Foreskin melanocyte (primary cell): ENCODE measurements at places on chromosomes 1 and 21.

DNA sequence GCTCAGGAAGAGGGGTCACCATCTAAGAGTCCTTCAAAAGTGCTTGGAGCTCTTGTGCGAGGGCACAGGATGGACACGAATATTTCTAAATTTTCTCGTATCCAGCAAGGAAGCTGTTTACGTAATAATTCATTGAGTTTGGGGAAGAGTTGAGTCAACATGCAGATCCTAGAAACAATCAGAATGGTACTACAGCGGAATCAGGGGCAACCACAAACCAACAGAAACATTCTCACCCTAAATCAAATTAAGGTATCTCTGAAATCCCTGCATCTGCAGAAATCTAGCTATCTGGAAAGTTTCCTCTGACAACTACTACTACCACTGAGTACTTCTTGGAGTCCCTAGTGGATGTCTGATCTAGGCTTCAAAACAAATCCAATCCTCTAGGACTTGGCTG lies 352.4 kb downstream of the LTN1 start:
- no peak for DNase-seq

DNA sequence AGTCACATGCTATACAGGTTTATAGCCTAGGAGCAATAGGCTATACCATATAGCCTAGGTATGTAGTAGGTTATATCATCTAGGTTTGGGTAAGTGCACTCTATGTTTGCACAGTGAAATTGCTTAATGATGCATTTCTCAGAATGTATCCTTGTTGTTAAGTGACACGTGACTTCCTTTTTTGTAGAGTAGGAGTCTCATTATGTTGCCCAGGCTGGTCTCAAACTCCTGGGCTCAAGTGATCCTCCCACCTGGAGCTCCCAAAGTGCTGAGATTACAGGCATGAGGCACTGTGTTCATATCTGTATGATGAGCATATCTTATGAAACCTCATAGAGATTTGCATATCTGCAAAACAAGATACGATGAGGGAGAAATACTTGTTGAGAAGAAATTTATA lies 13.8 kb upstream of the ABCB10 start:
- DNase-seq = no peak

GRCh38 chr21:16258844-16259611 lies 529.2 kb downstream of the USP25 start:
- DNase-seq = no peak

GRCh38 chr1:201311356-201312011 lies 28.2 kb downstream of the PKP1 start:
- DNase-seq = no peak

DNA sequence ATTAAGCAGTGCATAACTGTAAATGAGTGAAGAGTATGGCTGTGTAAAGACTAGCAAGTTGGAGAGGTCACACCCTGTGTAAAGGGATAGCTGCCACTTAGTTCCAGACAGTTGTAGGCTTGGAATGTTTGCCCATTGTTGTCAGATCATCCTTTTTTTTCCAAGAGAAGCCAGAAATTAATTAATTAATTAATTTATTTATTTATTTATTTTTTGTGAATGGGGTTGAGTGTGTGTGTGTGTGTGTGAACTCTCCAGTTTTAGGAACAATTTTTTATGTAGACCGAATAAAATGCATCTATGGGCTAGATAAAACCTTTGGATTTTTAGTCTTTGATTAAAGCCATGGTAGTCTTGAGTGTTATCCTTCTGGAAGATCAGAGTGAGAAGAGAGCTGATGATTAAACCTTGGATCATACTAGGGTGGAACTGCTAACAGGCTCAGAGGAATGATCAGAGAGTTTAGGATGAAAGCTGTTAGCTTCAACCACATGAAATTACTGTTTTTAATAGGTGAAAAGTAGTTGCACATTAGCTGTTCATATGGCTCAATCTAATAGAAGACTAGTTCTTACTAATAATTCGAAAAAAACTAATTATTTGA lies 58.4 kb downstream of the OSBPL9 start:
- DNase-seq = no peak

GRCh38 chr1:213976665-213977485 lies 10.9 kb upstream of the PROX1 start:
- DNase-seq = no peak

- DNase-seq = no peak
Measured at GRCh38 chr1:77039739-77040138, 172.5 kb downstream of the ST6GALNAC5 start.

- no peak for DNase-seq
Measured at GRCh38 chr1:35567947-35568558, 5.1 kb upstream of the TFAP2E start.

GRCh38 chr1:37764414-37764825 lies 500 bp downstream of the EPHA10 start:
- no peak for DNase-seq

DNA sequence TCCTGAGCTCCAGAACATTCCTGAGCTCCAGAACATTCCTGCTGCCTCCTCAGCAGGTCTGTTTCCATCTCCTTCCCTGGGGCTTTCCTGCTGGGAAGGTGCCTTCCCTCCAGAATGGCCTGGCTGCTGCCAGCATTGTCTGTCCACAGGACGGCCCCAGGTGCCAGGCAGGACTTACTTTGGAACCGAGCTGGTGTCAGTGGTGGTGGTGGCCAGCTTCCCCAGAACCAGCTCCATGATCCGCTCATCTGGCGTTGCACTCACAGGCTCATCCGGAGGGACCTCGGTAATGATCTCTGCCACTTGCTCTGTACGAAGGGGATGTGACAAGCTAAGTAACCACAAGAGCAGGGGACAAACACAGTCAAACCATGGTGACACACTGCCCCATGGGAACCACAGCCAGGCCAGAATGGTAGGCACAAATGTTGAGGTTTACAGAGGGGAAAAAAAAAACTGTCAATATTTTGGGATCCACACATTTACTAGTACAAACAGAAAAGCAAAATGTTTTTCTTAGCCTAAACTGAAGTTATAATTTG lies 41.3 kb downstream of the PRDM15 start:
- no peak for DNase-seq

DNA sequence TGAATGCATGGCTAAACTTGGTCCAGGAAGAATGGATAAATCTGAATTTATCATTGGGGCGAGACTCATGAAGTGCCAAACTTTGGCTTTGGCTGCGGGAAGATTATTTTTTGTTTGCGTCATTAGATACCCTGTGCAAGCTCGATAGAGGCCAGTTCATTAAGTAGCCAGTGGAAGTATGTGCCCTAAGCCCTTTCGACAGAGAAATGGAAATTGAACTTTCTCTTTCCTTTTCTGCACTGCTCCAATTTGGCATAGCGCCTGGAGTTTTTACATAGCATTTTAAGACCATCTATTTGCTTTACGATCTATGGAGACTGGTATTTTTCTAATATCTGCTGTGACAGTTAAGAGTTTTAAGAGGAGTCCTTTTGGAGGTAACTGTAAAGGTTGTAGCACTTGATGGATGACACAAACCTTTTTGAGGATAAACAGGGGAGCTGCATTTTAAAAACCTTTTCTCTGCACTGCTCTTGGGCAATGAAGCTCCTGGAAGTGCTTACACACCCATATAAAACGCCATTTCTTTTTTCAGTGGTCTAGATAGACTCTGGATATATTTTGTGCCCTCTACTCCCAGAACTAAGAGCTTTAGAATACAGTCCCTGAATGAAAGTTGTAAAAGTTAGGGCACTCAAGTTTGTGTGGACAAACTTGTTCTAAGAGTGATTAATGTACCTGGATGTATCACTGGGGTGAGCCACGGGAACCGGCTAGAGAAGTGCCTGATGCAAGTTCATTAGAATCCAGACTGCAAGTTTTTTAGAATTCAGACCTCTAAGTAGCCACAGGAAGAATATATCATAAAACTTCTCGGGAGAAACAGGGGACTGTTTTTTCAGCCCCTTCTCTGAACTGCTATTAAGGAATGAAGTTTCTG lies 41.3 kb upstream of the CFHR3 start:
- DNase-seq = no peak

DNA sequence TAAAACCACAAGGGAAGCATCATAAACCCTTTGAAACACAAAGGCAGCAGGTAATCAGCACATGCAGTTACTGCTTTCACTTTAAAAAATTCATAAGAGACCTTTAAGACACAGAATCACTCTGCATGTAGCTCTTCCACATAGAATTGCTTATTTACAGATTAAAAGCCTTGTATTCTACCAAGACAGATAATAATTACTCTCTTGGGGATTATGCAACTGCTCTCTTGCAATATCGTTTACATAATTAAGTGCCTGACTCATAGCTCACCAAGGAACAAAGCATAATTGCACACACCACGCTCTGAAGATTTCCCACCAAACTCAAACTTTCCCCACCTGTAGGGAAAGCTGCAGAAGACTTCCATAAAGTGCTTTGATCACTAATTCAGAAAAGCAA lies 87.9 kb downstream of the VAV3 start:
- DNase-seq = peak; percentile 13

GRCh38 chr1:31487143-31487542 lies 74.1 kb downstream of the SERINC2 start:
- DNase-seq = no peak

- DNase-seq = no peak
Measured at GRCh38 chr1:18290740-18291412, 183.3 kb downstream of the IGSF21 start.

- no peak for DNase-seq
Measured at GRCh38 chr1:92484472-92485380, 2.0 kb downstream of the GFI1 start.

DNA sequence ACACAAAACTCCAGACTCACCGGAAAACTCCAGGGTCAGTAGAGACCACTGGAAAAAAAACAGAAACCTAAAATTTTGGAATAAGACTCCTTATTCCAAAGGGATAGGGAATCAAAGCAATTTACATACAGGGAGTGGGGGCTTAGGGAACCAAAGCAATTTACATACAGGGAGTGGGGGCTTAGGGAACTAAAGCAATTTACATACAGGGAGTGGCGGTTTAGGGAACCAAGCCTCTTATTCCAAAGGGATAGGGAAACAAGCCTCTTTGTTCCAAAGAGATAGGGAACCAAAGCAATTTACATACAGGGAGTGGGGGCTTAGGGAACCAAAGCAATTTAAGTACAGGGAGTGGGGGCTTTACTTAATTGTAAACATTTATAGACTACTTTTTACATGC lies 28.4 kb upstream of the TTLL7 start:
- no peak for DNase-seq

GRCh38 chr1:100622037-100622436 lies 84.1 kb downstream of the GPR88 start:
- DNase-seq = no peak

- no peak for DNase-seq
Measured at GRCh38 chr1:178397678-178398077, 99.1 kb downstream of the CLEC20A start.

DNA sequence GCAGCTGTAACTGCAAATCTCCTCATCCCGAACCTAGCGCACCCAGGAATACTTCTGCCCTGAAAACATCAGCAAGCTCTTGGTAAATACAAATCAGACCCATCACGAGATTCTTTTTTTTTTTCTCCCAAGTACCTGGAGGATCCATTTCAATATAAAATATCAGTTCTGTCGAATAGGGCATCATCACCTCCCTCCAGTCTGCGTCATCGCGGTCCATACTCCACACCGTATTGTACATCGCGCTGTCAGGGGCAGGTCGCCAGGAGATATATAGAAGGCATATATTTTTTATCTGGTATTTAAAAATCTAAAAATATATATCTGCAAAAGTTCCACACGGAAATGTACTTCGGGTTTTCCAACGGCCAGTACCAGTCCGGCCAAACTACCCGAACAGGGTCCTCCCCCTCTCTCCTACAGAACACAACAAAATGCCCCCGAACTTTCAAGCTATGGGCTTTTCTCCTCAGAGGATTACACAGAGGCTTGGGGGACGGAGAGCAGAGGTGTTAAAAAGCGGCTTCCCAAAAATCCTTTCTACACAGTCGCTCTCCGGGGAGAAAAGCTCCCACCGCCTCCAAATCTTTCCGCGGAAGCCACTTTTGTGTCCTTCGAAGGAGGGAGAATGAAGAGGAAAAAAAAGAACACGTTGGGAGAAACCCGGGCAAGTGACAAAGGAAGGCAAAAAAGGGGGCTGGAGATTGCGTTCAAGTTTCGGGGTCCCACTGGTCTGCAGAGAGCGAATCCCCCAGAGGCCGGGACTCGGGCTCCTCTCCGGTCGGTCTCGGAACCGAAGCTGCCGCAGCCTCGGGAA lies 509 bp downstream of the PIK3R3 start:
- peak; percentile 28 for DNase-seq

DNA sequence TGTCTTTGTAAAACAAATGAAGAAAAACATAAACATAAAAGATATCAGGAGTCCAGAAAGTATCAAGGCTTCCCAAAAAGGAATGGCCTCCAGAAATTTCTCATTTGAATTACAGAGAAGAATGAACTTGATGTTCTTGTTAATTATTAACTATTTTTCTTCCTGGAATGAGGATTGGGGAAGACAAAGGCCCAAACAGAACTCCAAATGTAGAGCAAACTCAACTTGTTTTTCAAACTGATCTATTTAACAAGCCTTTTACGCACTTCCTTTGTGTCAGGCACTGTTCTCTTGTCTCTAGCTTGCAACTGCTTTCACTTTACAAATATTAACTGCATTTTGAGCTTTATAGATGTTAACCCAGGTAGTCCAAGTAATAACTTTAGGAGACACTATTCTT lies 45.5 kb downstream of the LAMC2 start:
- DNase-seq = no peak

GRCh38 chr1:9385801-9386573 lies 93.3 kb downstream of the SPSB1 start:
- no peak for DNase-seq

- DNase-seq = no peak
Measured at GRCh38 chr1:109804660-109805059, 40.9 kb upstream of the EPS8L3 start.

GRCh38 chr1:30024411-30025195 lies 698.8 kb downstream of the MATN1 start:
- no peak for DNase-seq

DNA sequence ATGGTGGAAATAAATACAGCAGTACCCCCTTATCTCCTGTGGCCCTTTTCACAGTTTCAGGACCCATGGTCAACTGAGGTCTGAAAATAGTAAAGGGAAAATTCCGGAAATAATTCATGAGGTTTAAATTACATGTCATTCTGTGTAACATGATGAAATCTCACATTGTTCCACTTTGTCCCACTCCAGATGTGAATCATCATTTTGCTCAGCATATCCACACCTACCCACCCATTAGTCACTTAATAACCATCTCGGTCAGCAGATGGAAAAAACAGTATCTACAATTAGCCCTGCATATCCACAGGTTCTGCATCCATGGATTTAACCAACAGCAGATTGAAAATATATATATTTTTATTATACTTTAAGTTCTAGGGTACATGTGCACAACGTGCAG lies 86.9 kb upstream of the GORAB start:
- DNase-seq = no peak

GRCh38 chr1:75136921-75137641 lies 2.9 kb downstream of the LHX8 start:
- DNase-seq = no peak

GRCh38 chr1:21344750-21345443 lies 54.6 kb upstream of the ECE1 start:
- no peak for DNase-seq

DNA sequence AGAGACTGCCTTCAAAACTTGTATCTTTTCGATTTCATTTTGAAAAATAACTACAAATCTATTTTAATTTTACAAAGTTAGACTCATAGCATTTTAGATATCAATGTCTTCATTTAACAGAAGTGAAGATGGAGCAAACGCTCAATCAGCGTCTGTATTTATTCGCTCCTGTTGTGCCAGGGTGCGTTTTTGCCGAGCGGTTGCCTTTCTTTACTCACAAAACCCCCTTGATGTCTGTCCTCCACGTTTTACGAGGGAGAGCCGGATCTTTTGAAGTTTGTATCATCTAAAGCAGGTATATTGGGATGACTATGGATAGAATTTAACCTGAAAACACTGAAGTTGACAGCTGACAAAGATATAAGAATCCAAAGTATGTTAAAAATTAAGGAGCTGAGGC lies 44.6 kb downstream of the MRPL39 start:
- no peak for DNase-seq
